GM12865 (cell line): ENCODE measurements at places on chromosomes 6 and 20.
A peak's percentile ranks its signal among the peaks of the same experiment; 100 is the strongest.

DNA sequence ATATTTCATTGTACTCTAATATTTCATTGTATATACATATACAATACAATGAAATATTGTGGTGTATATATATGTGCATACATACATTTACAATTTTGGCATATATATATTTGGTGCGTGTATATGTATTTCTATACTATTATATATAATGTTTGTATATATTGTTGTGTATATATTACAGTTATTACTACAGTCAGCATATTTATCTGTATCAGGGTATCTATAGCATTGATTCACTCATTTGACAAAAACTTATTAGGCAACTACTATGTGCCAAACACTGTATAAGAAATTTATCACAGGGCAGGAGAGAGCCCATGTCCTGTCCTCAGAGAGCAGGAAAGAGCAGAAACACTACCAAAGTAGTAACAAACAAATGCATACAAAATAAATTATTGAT lies 910.6 kb downstream of the QKI start:
- no peak for DNase-seq

GRCh38 chr6:42448927-42449659 lies 2.6 kb downstream of the TRERF1 start:
- DNase-seq = no peak

DNA sequence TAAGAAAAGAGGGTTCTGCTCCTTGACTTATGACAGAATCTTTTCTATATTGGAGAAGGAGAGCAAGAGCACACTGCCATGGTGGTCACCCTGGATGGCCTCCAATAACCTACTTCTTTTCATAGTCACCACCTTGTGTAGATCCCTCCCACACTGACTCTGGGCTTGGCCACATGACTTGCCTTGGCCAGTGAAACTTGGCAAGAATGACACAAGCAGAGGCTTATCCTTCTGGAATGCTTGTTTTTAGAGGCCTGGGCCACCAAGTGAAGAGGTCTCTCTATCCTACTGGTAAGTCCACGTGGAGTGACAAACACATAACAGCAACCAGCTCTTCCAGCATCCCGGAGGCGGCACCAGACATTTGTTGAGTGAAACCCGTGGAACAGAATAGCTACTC lies 349.4 kb upstream of the JARID2 start:
- DNase-seq = no peak

DNA sequence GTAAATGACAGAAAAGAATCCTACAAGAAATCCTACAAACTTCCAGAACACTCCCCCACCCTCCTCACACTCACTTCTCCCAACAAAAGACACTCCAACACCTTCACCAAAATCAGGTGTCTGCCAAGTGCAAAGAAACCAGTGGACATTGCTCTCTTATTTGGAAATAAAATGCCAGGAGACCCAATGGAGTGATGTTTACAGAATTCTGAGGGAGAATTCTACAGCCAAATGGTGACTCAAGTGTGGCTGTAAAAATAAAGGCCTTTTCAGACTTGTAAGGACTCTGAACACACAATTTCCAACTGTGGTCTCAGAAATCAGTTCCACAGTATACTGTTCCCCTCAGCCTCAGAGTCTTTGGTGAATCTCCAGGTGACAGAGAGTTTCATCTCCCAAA lies 109.6 kb upstream of the CARMIL1 start:
- DNase-seq = no peak

DNA sequence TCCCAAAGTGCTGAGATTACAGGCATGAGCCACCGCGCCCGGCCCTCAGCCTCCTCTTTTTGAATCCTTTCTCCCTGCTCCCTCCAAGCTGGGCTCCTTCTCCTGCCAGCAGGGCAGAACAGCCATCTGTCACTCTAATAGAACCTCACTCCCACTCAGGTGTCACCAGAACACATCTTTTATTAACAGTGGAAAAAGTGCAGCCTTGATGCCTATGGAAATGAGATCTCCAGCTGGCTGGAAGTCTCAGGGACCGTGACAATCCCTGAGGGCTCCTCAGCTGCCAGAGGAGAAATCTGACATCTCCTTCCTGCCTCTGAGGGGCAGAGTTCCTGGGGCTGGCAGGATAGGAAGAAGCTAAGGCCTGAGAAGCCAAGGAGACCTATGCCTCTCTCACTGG lies 28.0 kb downstream of the TMC2 start:
- no peak for DNase-seq

DNA sequence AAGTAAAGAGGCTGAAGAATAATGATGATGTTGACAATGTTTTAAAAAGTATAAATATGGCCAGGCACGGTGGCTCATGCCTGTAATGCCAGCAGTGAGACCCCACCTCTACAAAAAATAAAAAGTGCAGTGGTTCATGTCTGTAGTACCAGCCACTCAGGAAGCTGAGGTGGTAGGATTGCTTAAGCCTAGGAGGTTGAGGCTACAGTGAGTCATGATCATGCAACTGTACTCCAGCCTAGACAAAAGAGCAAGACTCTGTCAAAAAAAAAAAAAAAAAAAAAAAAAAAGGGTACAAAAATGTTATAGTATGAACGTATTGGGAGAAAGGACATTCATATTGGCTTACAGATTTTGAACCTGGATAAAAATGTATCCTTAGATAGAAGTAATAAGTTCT lies 543.1 kb upstream of the IRAK1BP1 start:
- no peak for DNase-seq

DNA sequence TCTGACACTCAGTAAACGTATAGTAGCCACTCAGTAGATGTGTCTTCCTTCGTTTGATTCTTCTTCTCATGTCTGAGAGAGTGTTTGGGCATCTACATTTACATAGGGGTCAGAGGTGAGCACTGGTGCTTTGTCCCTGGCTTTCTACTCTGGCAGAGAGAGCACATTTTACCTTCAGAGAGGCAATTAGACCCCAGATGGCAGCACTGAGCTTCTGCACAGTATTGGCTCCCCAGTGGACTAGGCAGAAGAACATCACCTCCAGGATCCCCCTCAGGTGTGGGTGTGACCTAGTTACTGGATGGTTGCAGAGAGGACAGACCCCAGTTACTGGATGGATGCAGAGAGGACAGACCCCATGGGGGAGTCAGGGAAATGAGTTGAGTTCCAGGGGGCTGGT lies 327.2 kb downstream of the DHX35 start:
- DNase-seq = peak; percentile 29

DNA sequence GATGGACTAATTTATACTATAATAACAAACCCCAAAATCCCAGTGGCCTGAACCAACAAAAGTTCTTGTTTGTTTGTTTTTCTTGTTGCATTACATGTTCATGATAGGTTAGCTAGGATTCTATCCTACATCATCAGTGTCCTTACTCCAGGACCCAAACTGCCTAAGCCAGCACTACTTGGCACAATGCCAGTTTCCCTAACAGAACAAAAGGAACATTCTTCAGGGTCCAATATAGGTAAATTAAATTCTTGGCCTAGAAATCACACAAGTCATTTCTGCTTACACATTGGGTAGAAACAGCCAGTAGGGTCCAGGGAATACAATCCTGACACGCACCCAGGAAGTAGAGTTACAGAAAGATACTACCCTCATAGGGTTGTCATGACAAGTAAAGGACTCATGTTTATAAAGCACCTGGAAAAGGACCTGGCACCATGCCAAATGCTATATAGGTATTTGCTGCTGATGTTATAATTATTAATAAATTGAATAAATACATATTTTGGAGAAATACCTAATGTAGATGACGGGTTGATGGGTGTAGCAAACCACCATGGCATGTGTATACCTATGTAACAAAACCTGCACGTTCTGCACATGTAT lies 38.8 kb downstream of the RCAN2 start:
- DNase-seq = no peak

- DNase-seq = no peak
These were observed 375.2 kb upstream of the AGPAT4 start for GRCh38 chr6:161649068-161649467.

GRCh38 chr6:70353448-70353847 lies 50.6 kb upstream of the COL9A1 start:
- DNase-seq = no peak

GRCh38 chr20:42565235-42565995 lies 624.3 kb downstream of the PTPRT start:
- no peak for DNase-seq

- no peak for DNase-seq
These were observed 31.0 kb upstream of the OSTM1 start for GRCh38 chr6:108105571-108105970.

DNA sequence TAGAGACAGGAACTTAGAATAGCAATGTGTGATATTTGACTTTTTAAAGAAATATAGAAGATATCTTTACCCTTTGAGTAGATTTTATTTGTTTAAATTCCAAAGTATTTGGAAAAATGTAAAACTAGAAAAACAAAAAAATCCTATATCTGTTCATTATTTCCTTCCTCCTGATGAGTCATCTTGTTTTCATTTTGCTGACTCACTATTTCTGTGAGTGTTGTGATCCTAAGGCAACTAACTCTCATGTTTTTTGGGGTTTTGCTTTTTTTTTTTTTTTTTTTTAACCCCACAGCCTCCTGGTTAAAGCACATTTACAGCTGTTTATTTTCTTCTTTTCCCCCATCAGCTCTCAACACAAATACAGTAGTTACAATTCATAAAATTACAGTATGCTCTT lies 37.8 kb upstream of the THEMIS start:
- no peak for DNase-seq

DNA sequence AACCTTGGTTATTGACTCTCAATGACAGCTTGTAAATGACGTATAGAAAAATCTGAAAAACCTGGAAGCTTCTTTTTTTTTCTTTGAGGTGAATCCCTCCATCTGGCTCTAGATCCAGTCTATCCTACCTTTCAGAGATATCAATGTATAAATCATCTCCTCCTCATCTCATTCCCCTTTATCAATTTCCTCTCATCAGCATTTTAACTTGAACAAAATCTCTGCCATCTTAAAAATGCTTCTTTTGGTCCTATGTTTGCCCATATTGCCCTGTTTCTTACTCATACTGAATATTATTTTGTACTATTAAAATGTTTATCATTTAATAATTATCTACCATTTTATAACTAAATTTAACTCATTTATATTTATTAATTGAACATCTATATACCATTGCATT lies 306.7 kb upstream of the TSHZ2 start:
- DNase-seq = no peak

- DNase-seq = no peak
These were observed 937 bp downstream of the AKAP7 start for GRCh38 chr6:131136021-131136786.

- DNase-seq = no peak
These were observed 51.1 kb downstream of the ENPP1 start for GRCh38 chr6:131858765-131859415.

DNA sequence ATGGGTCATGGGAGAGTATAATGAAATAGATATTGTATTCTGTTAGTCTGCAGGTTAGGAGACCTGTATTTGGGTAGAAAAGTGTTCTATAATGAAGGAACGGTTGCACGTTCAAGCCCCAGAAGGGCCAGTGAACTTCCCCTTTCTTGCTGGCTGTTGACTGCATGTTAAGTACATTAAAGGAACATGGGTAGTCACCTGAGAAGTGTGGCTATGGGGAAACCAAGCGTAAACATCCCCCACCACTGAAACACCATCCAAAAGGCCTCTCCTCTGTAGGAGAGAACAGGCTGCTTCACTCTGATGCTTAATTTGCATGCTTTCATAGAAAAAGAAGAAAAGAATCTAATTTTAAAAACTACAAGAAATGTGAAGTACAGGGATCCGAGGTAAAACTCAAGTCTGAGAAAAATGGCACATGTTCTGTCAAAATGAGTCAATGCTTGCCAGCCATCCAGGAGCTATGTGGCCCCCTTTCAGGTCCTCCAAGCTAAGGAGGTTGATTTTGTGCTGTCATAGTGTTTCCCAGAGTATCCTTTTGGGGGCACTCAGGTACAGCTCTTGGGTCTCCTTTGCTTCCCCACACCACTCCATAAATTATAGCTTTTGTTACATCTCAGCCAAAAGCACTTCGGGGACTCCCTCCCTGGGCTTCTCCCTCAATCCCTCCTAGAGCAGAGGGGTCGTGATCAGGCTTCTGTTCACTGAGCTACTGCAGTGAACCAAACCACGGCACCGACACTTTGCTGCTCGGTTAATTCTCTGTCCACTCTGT lies 283.7 kb upstream of the AGPAT4 start:
- DNase-seq = no peak

DNA sequence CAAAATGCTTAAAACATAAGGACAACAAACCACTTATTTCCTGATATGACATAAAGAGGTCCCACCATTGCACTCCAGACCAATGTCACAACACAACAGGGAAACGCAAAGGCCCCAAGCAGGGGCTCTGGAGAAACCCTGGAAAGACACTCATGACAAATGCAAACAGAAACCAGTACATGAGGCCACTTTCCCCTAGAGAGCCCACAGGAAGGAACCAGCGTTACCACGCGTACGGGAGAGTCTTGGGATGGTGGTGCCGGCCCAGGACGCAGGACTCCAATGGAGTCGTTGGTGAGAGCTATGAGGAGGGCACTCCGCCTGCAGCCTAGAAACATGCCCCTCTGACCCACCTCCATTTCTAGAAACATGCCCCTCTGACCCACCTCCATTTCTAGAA lies 20.2 kb downstream of the GMEB2 start:
- DNase-seq = no peak

- no peak for DNase-seq
These were observed 382.7 kb downstream of the UTRN start for GRCh38 chr6:144667532-144668503.

DNA sequence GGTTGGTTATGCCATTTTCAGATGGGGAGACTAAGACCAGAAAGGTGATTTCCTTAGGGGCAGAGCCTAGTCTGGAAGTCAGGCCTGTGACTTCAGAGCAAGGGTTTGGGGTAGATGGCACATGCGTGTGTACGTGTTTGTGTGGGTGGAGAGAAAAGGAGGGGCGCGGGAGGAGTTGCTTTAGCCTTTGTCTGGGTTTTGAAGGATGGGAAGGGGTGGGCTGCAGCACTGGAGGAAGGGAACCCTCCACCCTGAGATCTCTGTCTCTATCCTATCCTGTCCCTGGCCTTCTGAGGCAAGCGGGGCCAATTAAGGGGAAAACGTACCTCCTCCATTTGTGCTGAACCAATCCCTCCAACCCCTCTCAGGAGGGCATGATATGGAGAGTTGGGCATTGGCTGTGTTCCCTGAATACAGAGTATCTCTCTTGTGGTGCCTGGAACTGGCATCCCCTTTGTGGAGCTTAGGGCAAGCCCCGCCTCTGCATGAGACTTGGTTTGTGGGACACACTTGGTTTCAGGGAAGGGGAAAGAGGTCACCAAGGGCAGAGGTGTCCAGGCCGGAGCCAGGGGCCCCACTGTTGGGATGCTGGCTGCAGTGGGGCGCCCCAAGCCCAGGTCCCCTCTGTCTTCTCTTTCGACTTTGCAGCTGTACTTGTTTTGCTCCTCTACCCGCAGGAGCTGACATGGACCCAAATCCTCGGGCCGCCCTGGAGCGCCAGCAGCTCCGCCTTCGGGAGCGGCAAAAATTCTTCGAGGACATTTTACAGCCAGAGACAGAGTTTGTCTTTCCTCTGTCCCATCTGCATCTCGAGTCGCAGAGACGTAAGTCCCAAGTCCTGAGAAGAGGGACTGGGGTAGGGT lies at the start of gene DBNDD2:
DBNDD2 (plus strand) TSS at position 507 of the 863 bp plus-strand sequence; CDS start at position 686, 179 bp downstream.
- DNase-seq = no peak

- DNase-seq = no peak
These were observed 2.3 kb upstream of the DSN1 start for GRCh38 chr20:36775826-36776225.

GRCh38 chr6:167113047-167113754 lies 9.7 kb upstream of the CCR6 start:
- peak; percentile 78 for DNase-seq

- DNase-seq = no peak
These were observed 47.5 kb upstream of the CD93 start for GRCh38 chr20:23133560-23133998.
